ENCODE measurements at places on chromosomes 2 and 18.

- DNase-seq: peak; percentile 84
These were observed 167.1 kb downstream of the ZFP36L2 start for GRCh38 chr2:43059183-43059897.

DNA sequence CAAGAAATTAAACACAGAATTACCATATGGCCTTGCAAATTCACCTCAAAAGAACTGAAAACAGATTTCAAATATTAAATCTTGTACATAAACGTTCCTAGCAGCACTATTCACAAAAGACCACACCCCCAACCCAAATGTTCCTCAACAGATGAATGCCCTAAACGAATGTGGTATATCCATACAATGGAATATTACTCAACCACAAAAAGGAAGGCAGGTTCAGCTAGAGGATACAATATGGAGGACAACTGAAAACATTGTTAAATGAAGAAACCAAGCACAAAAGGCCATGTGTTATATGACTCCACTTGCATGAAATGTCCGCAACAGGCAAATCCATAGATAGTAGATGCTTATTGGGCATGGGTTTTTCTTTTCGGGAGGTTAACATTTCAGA, 61.7 kb downstream of the PPP4R1 start:
- DNase-seq: no peak

DNA sequence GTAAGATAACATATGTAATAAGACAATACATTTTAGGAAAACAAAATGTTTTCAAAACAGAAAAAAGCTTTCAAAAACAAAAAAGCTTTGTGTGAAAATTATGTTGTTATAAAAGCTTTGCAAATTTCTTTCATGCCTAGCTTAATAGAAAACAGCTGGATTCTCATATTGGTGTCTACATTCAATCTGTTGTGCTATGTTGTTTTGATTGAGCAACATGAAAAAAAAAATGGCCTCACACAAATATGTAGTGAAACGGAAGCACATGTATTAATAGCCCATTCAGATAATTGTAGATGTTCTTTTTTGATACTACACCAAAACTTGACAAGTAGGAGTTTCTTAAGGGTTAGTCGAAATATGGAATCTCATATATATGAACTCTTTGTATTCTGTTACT, 197.5 kb downstream of the ZEB2 start:
- no peak for DNase-seq

- DNase-seq: no peak
These were observed 255.1 kb downstream of the STK39 start for GRCh38 chr2:167992278-167992677.

- no peak for DNase-seq
These were observed 68.8 kb downstream of the SLC66A2 start for GRCh38 chr18:79882522-79883241.

GRCh38 chr18:78641689-78642231, 337.9 kb upstream of the SALL3 start:
- no peak for DNase-seq

DNA sequence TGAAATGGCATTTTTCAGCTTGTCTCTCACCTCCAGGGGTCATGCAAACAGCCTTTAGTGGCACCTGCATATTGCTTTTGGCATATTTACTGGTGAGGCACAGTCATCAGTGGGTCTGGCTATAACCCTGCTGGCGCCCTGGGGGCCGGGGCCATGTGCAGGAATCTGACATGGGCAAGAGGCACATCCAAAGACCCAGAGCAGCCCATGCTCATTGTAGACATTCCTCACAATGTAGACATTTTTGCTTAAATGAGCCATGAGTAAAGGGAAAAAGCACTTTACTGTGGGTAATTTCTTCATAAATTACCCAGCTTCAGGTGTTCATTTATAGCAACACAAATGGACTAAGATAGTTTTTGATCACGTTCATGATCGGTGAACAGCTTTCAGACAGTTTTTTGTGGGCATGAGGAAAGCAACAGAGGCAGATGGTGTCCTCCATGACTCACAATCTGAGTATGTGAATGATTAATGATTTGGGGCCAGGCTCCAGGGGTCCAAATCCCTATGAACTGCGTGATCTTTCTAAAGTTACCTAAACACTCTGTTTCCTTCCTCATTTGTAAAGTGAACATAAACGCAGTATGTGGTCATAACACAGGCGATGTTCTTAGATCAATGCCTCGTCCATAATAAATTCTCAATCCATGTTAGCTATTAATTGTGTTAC, 85.8 kb downstream of the LIPG start:
- no peak for DNase-seq

DNA sequence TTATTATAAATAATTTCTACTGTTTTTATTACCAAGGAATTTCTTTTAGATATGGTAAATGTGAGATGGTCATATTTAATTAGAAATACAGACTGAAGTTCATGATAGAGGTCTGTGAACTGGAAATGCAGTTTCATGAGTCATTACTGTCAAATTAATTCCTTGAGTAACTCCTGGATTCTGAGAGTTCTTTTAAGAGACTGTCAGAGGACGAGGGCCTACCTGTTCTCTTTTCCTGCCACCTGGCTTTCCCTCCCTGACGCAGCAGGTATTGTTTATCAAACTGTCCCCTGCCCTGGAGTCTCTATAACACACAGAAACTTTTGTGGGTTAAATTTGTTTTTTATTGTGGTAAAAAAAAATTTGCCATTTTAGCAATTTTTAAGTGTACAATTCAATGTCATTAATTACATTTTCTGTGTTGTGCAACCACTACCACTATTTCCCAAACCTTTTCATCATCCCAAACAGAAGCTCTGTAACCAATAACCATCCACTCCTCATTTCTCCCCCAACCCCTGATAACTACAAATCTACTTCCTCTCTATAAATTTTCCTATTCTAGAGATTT, 142.6 kb downstream of the DIS3L2 start:
- no peak for DNase-seq

DNA sequence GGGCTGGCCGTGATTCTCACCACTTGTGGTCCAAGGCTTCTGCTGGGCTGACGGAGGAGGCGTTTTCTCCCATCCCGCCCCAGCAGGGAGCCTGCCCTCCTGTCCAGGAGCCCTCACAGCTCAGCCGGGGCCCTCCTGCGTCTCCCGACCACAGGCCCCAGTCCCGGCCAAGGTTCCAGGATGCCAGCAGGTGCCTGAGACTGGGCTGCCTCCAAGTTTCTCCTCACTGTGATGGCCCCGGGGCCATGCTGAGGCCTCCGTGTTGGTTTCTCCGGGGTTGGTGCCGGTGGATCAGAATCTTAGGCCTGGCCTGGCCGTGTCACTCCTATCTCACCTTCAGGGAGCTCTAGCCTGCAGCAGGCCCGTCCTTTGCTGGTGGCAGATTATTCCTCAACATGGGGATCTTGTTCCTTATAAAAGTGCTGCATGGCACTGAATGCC, 5.9 kb downstream of the KCNG2 start:
- DNase-seq: no peak

DNA sequence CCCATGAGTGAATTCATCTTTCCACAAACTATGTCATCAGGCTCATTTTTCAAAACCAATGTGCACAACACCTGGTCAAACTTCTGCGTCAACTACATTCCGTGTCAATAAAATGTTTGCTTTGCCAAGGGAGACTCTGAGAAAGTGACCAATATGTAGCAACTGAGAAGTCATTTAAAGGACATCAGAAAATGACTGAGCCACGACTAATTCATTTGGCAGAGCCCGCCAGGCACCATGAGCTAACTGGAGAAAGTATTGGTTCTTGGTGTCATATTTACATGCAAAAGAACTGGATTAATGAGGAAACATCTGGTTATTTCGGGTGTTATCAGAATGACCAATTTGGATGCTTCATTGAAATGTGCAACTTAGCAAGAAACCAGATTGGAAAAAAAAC, 7.2 kb downstream of the RND3 start:
- DNase-seq: no peak

GRCh38 chr2:234412726-234413125, 84.2 kb downstream of the ARL4C start:
- no peak for DNase-seq

- no peak for DNase-seq
These were observed 782.2 kb upstream of the SLC8A1 start for GRCh38 chr2:41234093-41234492.

DNA sequence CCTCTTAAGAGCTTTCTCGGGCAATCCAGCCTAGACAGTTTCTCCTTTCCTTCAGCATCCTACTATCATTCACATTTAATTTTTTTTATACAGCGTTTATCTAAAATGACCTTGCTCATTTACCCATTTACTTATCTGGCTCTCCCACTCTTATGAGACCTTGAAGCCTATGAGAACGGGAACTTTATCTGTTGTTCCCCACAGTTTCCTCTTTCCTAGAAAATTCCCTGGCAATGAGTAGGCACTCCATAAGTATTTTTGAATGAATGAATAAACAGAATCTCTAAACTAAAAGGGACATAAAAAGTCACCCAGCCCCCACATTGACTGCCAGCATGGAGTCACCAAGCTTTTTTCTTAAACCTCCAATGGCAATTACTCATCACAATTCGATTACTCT, 353.2 kb downstream of the METTL4 start:
- DNase-seq: no peak

DNA sequence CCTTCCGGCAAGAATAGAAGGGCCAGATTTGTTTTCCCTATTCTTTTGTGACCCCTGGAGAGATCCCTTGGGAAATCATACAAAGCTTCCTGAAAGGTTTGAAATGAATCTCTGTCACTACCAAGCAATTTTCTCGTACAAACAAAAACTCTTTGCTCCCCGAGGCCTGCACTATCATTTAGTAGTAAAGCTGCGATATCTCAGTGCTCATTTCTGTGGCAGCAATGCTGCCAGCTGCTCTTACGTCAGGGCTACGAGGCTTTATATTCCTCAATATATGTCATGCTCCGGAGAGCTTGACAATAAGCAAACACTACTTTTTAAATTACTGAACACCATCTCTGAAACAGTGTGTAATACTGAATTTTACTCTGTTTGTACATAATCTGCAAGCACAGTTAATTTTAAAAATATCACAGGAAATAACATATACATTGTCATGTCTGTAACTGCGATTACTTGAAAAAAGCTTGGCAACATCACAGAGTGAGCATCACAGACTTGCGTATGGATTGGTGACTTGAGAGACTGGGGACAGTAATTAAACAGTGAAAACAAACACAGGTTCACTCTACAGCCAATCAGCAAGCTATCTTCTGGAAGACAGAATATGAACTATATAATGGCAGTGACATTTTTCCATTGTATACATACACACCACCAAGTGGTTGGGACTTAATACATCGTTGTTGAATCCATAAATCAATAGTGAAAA, 403.3 kb upstream of the NETO1 start:
- no peak for DNase-seq
